ENCODE measurements at places on chromosomes 11 and 22.
A peak's percentile ranks its signal among the peaks of the same experiment; 100 is the strongest.

DNA sequence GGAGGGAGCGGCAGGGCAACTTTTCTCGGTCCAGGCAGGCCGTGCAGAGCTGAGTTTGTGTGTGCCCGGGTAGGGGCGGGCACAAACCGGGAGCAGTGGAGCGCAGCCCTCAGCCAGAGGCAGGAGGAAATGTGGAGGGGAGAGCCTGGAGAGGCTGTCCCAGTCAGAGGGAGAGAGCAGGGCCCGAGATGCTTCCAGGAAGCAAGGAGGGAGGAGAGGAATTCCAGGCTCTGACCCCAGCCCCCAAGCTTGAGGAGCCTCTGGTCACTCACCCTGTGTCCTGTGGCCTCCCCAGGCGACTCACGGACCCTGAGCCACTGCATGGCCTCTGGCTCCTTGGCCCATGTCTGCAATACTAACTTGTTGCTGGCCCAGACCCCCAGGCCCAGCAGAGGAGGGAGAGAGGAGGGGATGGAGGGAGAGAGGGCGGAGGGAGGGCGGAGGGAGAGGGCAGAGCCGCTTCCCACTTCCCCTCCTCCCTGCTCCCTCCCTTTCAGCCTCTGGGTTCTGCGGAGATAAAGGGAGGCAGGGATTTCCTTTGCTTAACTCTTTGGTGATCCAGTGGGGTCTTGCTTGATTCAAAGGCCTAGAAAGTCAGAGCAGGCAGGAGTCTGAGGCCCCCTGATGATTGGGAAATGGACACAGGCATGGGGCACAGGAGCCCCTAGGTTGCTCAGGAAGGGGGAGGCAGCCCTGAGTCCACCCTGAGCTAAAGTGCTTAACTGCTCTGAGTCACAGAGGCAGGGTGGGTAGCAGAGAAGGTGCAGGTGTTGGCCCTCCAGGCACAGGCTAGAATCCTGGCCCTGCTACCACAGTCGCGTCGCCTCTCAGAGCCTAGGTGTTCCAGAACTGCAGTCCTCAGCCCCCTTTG is at the start of gene C1QTNF6:
Gene C1QTNF6, minus strand, starts transcription at position 357 of the 871 bp plus-strand sequence. Its CDS starts 34 bp downstream, at position 323.
- peak; percentile 92 for DNase-seq

DNA sequence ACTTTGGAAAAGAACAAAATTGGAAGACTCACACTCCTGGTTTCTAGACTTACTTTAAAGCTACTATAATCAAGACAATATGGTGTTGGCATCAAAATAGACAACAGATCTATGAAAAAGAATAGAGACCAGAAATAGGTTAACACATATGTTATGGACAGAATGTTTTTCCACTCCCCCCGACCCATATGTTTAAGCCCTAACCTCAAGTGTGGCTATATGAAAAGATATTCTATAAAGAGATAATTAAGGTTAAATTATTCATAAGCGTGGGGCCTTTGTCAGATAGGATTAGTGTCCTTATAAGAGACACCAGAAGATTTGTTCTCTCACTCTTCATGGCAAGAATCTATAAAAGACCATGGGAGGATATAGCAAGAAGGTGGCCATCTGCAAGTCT is 440.0 kb downstream of the AASDHPPT start:
- DNase-seq = no peak

DNA sequence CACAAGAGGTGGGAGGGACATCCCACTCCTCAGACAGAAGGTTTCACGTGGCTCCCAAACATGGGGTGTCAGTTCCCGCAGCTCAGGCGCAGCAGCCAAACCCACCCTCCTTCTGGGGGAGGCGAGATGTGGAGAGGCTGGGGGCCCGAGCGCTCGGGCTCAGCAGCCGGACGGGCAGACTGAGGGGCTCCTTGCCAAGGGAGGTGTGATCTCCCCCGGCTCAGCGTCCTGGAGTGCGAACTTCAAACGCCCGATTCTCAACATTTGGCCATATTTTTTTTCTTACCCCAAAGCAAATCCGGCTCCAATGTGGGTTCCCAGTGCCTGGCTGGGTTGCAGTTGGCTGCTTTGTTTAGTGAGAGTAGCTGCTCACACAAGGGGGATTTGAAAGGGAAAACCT is 477.9 kb downstream of the MN1 start:
- no peak for DNase-seq

GRCh38 chr11:77370217-77370616 is 68.7 kb upstream of the GDPD4 start:
- no peak for DNase-seq

- DNase-seq = peak; percentile 89
Measured at GRCh38 chr22:36258701-36259614, 6.0 kb downstream of the APOL1 start.

DNA sequence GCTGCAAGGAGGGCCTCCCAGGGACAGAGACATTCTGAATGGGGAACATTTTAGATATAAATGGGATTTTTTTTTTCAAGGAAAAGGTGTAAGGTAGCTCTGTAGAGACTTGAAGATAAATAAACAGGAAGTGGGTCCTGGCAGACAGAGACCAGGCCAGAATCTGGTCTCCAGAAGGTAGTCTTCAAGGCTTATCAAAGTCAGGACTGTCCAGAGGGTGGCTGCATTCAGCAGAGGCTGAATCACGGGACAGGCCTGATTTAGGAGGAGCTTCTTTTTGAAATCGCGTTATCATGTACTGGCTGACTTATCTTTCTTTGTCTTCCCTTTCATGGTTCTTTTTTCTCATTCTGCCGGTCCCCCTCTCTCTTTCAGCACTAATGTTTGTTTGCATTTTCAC is 542.9 kb downstream of the NTM start:
- DNase-seq = no peak

DNA sequence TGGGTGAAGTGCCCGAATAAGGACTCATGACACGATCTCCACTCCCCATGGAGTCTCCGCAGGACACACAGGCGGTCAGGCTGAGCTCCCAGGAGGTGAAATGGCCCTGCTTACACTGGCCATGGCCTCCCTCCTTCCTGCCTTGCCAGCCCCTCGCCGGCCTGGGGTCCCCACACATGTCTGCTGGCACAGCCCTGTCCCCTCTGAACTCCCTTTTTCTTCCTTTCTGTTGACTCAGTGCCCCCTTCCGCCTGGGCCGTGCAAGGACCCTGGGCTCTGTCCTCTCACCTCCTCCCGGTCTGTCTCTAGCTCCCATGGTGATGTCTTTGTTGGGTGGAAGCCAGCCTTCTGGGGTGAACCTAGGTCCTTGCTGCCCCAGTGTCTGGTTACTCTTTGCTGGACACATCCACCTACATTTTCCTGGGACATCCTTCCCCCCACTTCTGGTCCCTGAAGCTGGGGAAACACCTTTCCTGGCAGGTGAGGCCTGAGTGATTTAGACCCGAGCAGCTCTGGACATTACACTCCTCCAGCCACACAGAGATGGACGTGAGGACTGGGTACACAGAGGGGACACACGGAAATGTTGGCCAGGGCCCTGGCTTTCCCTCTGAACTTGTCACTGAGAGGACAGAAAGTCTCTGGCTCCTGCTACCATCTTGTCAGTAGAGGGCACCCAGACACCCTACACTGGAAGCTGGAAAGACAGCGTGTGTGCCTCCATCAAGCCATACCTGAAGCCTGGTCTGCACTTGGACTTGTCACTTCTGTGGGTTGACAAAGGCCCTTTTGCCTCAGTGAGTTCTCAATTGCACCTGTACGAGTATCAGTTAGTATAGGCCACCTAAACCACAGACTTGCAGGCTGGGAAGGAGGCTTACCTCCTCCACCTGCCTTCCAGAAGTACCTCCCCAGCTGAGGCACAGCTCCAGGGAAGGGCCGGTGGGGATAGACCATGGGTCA is 864.3 kb downstream of the TBC1D22A start:
- no peak for DNase-seq

DNA sequence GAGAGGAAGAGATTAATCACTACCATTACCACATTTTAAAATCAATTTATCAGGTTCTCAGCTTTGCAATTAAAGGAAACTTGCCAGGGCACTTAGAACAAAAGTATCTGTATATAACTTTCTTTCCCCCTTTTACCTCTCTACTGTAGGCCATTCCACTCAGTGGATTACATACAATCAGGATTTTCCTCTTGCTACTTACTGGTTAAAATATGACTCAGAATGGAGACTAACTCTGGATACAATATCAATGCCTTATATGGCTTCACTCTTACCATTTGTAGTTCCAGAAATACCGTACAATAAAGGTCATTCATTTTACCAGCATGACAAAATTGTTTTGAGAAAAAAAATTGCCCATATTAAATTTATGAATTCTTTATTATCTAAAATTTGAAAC is 706.8 kb downstream of the KCNA4 start:
- DNase-seq = no peak

GRCh38 chr11:28834877-28835276 is 726.7 kb downstream of the METTL15 start:
- DNase-seq = no peak

DNA sequence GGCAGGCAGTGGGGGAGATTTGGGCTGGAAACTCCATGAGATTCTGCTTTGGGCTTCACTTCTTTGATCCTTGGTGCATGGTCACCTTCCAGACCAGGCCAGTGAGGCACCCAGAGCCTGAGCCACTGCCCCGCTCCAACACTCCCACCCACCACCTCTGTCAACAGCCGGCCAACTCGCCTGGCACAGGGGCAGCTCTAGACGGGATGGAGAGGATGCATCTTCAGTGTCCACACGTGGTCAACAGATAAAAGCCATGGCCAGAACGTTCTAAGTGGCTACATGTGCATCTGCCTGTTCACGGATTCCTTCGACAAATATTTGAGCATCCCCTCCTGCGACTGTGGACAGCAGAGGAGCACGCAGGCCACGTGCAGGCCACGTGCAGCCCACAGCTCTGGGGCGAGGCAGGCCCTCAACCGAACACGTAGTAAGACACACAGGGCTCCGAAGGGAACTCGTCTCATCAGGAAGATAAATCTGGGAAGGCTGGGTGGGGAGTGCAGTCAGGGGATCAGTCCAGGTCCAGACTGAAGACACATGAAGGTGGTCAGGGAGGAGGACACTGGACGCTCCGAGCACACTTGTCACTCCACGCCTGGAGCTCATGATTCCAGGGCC is 1.2 kb downstream of the LRRC56 start:
- no peak for DNase-seq

DNA sequence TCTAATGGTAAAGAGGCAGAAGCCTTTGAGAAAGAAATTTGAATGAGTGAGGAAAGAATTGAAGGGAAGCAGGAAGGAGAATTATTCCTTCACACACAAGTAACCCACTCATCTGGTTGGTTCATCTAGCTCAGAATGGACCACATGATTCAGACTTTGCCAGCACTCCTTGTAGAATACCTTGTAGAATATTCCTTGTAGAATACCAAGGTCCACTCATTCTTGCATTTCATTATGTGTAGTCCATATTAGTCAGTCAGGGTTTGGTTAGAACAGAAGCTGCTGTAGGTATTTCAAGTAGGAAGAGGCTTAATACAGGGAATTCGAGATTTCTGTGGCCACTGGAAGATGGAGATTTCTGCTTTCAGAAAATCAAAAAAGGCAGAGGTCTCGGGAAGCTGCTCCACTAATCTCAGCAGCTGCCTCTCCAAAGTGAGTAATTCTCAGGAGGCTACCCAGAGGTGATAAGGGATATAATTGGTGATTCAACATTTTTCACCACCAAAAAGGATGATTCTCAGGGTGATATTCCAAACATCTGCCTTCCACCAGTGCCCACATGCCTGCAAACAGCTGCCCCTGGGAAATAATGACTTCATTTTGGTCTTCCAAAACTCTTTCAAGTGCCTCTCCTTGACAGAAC is 329.1 kb downstream of the TMEM135 start:
- DNase-seq = no peak

DNA sequence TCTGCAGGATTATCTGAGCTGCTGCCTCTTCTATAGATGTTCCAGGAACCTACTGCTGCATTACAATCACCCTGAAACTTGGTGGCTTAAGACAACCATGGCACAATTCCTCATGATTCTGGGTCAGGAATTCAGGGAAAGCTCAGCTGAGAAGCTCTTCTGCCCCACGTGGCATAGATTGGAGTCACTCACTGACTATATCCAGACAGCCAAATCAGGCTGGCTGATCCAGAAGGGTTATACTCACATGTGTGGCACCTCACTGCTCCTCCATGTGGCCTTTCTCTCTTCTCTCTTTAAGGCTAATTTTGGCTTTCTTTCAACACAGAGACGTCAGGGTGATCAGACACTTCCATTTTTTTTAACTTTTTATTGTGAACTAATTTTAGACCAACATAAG is 125.5 kb downstream of the BBOX1 start:
- DNase-seq = no peak

GRCh38 chr22:32819120-32819519 is 17.6 kb downstream of the TIMP3 start:
- no peak for DNase-seq

DNA sequence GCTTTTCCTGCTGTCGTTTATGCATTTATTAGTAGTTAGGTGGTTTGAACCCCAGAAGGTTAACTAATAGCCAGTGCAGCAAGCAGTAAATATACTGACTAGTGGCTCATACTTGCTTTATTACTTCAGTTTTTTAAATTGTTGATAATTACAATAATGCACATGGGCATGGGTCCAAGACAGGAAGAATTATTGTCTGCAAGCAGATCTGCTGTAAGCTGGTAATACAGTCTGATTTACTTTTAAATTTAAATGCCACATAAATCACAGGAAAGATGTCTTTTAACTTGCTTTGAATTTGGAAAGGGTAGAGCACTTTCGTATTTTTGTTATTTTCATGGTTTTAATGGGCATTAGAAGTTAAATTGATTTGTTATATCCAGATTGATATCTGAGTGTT is 27.1 kb downstream of the APLP2 start:
- DNase-seq = no peak

- peak; percentile 68 for DNase-seq
Measured at GRCh38 chr11:55942785-55943392, 6.7 kb upstream of the OR5I1 start.

DNA sequence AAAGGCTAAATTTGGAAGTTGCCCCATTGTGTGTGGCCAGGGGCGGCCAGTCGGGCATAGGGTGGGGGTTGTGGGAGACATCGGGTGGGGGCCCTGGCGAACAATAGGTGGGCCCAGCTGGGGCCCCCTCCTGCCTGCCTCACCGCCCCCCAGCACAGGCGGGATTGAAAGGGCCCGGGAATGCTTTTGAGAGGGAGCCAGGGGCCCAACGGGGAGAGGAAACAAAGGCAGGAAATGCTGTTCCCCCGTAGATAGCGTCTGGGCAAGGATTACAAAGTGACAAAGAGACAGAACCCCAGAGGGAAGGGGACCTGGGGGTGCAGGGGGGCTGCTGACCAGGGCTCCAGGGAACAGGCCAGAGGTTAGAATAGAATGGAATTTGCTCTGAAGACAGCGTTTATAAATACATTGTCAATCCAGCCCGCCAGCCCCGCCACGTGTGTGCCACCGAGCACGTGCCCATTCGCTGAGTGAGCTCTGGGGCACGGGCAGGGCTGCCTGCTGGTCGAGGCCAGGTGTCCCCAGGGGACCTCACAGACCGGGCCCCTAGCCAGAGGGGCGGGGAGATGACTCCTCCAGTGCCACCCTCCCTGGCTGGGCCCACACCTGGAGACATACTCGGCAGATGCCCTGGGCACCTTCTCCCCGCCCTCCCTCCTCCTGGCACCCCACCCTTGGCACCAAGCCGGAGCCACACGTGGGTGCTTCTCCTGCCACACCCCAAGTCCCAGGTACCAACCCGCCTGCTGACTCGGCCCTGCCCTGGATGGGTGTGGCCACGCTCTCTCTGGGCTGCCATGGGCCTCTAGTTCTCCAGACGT is 9.7 kb downstream of the PDGFB start:
- peak; percentile 44 for DNase-seq

- no peak for DNase-seq
Measured at GRCh38 chr11:12103411-12104225, 6.8 kb upstream of the MICAL2 start.
